ENCODE measurements at places on chromosomes 1 and 21.

- DNase-seq, result no peak
Measured at GRCh38 chr1:111406321-111406768, 21.2 kb downstream of the OVGP1 start.

DNA sequence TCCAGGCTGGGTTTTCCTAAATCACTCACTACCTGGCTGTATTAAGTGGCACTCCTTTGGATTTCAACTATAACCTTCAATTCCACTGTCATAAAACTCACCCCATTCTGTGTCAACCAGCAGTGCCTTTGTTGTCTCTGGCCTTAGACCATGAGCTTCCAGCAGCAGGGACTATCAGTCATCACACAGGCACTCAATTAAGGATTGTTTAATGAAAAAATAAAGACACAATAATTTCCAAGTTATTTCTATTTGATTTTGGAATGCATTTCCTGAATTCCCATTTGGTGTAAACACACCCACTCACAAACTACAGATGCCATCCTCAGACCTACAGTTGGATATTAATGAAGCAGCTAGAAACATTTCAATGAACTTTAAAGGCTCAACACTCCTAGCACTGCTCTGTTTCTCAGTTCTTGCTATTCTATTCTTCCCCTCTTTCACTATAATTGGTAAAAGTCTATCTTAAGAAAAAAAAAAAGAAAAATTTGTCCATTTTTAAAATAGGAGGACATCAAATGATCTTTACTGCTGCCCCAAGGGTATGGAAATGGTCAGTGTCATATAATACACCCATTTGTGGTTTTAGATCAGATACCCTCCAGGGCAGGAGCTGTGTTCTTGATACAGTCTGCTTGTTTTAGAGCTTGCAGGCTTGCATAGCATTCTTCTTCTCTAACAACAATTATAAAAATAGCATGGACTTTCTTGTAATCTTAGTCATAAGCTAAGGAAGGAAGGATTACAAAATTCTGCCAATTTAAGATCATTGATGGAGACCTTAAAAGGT, 156.4 kb downstream of the PTGER3 start:
- DNase-seq, result no peak

GRCh38 chr21:37257967-37258877, 8.9 kb downstream of the VPS26C start:
- DNase-seq, result peak; percentile 49

- no peak for DNase-seq
Measured at GRCh38 chr1:66770240-66770639, 18.0 kb downstream of the DYNLT5 start.
